ENCODE measurements at places on chromosomes 5 and 9.

DNA sequence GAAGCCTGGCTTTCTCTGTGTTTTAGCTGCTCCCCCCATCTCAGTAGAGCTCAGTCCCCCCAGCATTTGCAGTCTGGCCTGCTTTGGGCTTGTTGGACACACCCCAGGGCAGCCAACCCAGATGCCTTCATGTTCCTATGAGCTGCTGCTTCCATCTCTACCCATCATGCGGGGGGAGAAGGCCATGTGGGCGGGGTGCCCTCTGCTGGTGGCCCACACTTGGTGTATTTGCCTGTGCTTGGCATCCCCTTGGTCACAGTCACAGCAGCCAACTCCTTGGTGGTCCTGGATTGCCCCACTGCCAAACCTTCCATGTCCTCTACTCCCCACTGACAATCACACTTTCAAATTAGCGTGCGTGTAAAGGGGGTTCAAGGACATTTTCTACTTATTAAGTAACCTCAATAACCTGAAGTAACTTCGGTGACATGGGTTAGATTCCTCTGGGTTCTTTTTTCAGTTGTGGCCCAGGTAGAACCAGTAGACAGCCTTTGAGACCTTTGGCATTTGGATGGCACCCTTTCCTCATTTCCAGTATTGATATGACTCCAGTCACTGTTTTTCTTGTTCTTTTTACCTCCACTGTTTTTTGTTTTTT is 42.8 kb downstream of the SNX30 start:
- peak; percentile 81 for DNase-seq

- no peak for DNase-seq
These were observed 47.8 kb upstream of the RPS23 start for GRCh38 chr5:82325996-82326395.

GRCh38 chr9:71490810-71491209 is 277.5 kb downstream of the CEMIP2 start:
- DNase-seq = no peak

DNA sequence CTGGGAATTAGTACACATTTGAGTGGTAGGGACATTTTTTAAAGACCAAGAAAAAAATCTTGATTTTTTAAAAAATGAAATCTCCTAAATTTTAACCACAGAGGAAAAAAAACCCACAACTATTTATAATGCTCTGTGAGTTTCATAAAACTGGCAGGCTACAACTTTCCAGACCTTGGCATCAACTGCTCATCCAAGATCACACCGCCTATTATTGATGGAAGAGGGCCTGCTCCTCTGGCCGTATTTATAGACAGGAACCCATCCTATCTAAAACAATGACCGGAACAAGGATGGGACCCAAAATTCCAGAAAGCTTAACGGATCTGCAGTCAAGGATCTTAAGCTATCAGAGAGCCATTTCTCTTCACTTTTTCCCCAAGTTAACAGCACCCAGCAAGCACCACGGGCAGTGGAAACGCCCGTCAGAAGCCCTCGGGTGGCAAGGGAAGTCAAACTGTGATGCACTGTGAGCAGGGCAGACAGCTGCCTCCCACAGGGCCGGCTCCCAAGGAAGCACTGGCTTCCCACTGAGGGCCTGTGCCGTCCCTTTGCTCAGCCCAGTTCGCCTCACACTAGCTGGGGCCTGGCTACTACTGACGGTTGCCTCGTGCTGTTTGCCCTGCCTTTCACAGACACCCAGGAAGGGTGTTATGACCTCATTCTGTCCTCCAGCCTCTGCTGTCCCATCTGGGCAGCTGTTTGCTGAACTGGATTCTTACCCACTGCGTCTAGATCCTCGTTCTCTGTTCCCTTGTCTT is 62.8 kb downstream of the CDC14B start:
- no peak for DNase-seq

DNA sequence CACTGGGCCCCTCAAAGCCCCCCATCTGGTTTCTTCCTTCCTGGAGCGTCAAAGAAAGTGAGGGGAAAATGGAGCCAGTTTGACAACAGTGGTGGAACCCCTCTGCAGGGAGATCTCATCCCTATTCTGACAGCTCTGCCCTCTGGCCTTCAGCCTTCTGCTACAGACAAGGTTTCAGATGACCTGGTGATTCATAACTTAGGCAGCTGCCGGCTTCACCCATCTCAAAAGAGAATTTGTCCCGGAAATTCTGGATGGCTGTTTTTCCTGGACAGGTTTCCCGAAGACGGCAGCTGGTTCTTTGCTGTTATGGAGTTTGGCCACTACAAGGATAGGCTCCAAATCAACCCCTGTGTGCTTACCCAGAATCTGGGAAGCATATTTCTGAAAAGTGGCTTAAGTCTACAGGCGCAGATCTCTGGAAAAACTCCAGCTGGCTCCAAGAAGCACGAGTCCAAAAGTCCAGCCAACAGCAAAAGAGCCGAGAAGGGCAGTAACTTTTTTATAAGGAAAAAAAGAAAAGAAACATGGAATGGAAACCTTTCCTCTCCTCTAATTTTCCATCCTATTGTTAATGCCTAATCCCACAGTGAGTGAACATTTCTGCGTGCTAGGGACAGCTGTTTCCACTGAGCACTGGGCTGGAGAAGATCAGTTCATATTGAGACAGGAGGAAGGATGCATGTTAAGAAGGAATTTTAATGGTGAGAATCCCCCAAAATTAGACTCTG is 54.5 kb downstream of the ZNF366 start:
- no peak for DNase-seq

DNA sequence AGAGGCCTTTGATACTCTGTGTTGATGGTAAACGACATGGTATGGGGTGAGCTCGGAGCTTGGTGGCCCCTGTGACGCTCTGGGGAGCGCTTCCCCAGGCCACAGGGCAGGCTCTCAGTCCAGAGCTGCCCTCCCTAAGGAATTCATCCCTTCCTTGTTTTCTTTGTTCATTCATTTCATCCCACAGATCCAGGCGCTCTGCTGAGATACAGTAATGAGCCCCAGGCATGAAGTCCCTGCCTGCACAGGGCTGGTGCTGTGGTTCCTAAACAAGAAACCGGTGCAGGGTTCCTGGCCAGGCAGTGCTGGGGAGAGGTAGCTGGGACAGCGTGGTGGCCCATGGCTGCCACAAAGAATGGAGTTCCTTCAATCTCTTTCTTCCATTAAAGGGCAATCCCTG is 14.4 kb downstream of the NEK6 start:
- no peak for DNase-seq

- DNase-seq = no peak
These were observed 15.5 kb downstream of the ACER2 start for GRCh38 chr9:19424176-19424779.

DNA sequence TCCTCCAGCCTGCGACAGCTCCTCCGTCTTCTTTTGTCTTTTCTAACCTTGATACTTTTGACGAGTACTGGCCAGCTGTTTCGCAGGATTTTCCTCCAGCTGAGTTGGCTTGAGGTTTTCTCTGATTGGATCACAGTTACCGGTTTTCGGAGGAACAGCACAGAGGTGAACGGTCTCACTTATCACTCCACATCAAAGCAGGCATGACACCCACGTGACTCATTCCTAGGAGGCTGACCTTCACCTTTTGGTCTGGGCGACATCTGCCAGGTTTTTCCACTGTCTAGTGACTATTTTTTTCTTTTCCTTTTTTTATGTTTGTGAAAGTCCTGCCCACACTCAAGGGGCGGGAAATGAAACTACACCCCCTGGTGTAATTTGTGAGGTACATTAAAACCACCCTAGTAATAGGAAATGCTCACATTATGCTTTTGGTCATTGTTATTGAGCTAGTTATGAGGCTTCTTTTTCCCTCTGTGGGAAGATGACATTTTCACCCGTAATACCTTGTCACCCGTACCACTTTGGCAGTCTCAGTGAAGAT is 319.2 kb downstream of the GADD45G start:
- DNase-seq = peak; percentile 72

DNA sequence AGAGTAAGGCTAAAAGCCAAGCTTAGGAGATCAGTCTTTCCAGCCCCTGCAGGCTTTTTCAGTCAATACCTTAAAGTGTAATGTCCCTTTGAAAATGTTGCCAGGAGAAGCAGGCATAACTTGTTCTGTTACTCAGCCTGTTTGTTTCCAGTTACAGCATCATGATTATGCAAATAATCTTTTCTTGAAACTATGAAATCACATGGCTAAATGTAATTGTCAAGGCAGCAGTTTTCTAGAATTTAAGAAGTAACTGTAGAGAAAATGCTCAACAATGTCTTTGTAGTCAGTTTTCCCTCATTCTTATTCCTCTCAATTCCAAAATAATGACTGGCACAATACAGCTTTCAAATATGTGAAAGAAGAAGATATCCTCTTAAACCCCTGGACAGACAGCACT is 1.9 kb upstream of the GPR107 start:
- DNase-seq = no peak
